ENCODE measurements at places on chromosomes 2 and 18. TPM values are rescaled to one million over a fixed set of nuclear protein-coding genes. Genes with fewer than 3 reads are reported as not detected.

CYS1 gene
- total RNA-seq, result not detected

MYOM1 gene
- 1.3 TPM for total RNA-seq

DNA sequence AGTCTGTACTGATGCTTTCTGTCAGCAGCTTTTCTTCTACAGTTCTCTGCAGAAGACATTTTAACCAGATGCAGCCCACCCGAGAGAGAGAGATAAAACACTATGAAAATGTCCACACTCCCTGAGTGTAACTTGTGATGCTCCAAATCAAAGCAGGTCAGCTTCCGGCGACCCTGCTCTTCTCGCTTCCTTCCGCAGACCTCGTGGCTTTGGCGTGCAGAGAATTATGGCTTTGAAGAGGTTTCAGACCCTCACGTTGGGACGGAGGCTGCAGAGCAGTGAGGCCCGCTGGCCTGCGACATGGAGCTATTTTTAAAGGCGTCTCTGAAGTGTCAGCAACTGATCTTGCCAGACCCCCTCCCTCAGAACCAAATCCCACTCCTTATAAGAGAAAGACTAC, 41.8 kb downstream of the TMEM163 start:
- DNase-seq, result no peak

DNA sequence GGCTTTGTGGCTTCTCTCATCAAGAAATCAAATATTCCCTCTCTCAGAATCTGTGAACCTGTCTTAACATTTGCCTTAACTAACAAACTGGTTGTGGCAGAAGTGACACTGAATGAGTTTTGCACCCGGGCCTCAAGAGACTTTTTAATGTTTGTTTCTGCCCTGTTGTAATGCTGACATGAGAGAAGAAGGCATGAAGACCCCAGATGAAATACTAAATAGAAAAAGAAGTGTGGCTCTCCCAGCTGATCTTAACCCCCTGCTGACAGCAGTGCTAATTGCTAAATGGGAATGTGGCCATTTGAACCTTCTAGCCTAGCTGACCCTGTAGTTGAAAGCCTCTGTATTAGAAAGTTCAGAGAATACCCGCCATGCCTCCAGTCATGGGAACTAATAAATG, 261.2 kb downstream of the CTNNA2 start:
- DNase-seq, result no peak

FOXD4L1 gene
- 0.44 TPM for total RNA-seq

GRCh38 chr2:215002500-215002899, 135.9 kb downstream of the ABCA12 start:
- no peak for DNase-seq

DNA sequence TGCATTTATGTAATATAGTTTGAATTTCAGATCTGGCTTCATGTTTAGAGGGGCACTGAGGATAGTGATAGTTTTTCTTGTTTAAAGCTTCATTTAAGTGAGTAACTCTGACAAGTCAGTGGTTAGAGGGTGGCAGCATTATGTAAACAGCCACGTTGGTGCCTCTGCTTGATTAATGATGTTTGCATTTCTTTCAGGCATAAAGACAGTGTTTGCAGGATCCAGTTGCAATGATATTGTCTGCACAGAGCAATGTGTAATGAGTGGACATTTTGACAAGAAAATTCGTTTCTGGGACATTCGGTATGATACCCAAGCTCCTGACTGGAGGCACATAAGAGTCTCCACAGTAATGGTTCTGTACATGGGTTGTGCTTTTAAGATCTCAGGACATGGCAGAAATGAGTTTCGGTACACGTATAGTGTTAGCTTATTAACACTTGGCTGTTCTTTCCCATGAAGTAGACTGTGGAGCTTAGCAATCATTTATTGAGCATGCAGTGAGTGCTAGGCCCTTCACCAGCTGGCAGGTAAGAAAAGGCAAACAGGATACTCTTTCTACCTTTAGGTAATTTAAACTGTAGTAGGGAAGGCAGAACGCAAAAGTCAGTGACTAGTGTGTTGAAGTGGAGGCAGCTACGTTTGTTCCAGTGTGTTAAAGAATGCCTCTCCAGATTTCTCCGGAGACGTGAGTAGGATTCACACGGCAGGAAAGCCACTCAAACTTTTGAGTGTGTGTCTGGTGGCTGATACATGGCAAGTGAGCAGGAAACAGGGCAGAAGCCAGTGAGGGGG, 17.4 kb upstream of the SAG start:
- no peak for DNase-seq

DNA sequence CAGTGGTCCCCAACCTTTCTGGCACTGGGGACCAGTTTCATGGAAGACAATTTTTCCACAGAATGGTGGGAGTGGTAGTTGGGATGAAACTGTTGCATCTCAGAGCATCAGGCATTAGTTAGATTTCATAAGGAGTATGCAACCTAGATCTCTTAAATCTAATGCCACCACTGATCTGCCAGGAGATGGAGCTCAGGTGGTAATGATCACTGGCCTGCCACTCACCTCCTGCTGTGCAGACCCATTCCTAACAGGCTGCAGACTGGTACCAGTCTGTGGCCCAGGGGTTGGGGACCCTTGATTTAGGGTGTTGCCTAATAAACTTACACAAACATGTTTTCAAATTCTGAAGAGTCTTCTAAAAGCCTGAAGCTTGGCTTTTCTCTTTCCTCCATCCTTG, 261.3 kb downstream of the CDH19 start:
- DNase-seq, result no peak

LIMS4 gene
- total RNA-seq, result 0.47 TPM

Measured in glutamatergic neuron (in vitro differentiated cells).